ENCODE measurements at places on chromosomes 11 and 22. TPM values are rescaled to one million over a fixed set of nuclear protein-coding genes. Genes with fewer than 3 reads are reported as not detected.
A peak's percentile ranks its signal among the peaks of the same experiment; 100 is the strongest.

- no peak overlapping the region for H3K4me3 ChIP-seq
- no peak for DNase-seq
- H3K36me3 ChIP-seq = no peaks in the 10 kb centered on the region
- H3K27me3 ChIP-seq = no peaks in the 10 kb centered on the region
- no peak overlapping the region for H3K27ac ChIP-seq
Observed at GRCh38 chr11:121671283-121672168, 218.8 kb upstream of the SORL1-AS1 start.

GRCh38 chr22:39589875-39590274 lies 19.3 kb downstream of the CACNA1I start:
- H3K27me3 ChIP-seq = peaks cover 14% of the 10 kb centered on the region
- H3K36me3 ChIP-seq = no peaks in the 10 kb centered on the region
- no peak for DNase-seq
- H3K4me1 ChIP-seq = no peaks in the 10 kb centered on the region
- H3K4me3 ChIP-seq = no peak overlapping the region
- H3K27ac ChIP-seq = no peak overlapping the region

DNA sequence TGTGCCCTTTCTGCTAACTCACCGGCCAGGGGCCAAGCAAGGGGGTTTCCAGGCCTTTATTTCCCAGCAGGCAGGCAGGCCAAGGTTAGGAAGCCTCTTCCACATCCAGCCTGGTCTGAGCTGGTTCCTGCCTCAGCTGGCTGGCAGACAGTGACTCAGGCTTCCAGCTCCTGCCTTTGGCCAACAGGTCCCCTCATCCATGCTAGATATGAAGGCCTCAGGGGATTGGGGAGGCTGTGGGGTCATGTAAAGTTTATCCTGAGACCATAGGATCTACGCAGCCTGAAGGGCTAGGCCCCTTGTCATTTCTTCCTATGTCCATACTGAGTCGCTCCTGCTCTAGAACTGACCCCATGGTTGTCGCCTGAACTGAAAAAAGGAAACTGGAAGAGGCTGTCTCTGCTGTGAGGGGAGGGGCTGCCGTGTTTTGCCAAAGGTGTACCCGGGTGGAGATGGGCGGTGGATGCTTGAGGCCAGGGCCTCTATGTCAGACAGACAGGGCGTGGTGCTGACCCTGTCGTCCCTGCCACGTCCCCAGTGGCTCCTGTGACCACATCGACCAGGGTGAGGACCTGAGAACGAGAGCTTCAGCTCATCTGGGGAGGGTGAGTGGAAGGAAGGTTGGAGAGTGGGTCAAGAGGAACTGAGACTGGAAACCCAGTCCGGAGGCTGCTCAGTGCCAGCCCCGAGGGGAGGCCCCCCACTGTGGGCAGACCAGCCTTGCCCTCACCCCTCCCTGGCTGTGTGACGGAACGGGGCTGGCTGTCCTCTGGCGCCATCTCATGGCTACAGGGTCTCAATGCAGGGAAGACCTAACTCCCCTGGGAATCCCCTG lies 17.0 kb downstream of the P2RY6 start:
- no peaks in the 10 kb centered on the region for H3K36me3 ChIP-seq
- DNase-seq = peak; percentile 68
- H3K27me3 ChIP-seq = peaks cover 4% of the 10 kb centered on the region
- peaks cover 29% of the 10 kb centered on the region for H3K4me1 ChIP-seq
- no peak overlapping the region for H3K27ac ChIP-seq
- H3K4me3 ChIP-seq = no peak overlapping the region

GGT5 gene
- total RNA-seq = 0.40 TPM

- peaks cover 42% of the 10 kb centered on the region for H3K4me1 ChIP-seq
- peak; percentile 83 for DNase-seq
- H3K36me3 ChIP-seq = peaks cover 3% of the 10 kb centered on the region
Observed at GRCh38 chr11:123083623-123084029, 21.7 kb upstream of the HSPA8 start.

- H3K36me3 ChIP-seq = no peaks in the 10 kb centered on the region
- H3K4me1 ChIP-seq = no peaks in the 10 kb centered on the region
- no peak overlapping the region for H3K4me3 ChIP-seq
- H3K27me3 ChIP-seq = no peaks in the 10 kb centered on the region
Observed at GRCh38 chr11:127564810-127565209, 564.2 kb upstream of the KIRREL3 start.

GRCh38 chr22:38415561-38416321 lies 39.3 kb downstream of the KCNJ4 start:
- H3K4me3 ChIP-seq = no peak overlapping the region
- no peaks in the 10 kb centered on the region for H3K27me3 ChIP-seq
- no peak overlapping the region for H3K27ac ChIP-seq

DNA sequence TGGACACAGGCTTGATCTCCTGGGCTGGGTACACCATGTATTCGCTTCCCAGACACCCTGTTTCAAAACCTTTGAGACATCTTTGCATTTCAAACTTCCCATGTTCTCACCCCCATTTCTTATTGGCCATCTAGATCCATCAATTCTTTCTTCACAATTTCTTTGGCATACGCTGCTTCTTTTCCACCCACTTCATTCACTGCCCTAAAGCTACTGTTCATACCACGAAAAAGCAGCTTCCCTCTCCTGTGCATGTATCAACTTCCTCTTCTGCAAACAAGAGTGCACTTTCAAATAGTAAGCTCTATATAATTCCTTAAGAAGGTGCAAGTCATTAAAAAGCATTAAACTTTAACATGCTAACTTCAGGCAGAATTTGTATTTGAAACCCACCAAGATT lies 21.4 kb downstream of the UVRAG start:
- H3K36me3 ChIP-seq = peaks cover 5% of the 10 kb centered on the region
- H3K4me1 ChIP-seq = peaks cover 4% of the 10 kb centered on the region
- no peak for DNase-seq
- H3K4me3 ChIP-seq = no peak overlapping the region
- no peak overlapping the region for H3K27ac ChIP-seq

GRCh38 chr11:46414466-46414796 lies 22.9 kb upstream of the CHRM4 start:
- peaks cover 9% of the 10 kb centered on the region for H3K36me3 ChIP-seq
- no peak overlapping the region for H3K4me3 ChIP-seq
- H3K27me3 ChIP-seq = no peaks in the 10 kb centered on the region
- DNase-seq = no peak
- H3K4me1 ChIP-seq = peaks cover 3% of the 10 kb centered on the region

SLC35E4 gene
- 5.0 TPM for total RNA-seq

GRCh38 chr22:32469799-32470212 lies 4.8 kb upstream of the FBXO7 start:
- H3K27me3 ChIP-seq = peaks cover 12% of the 10 kb centered on the region
- no peak for DNase-seq

PIH1D2 gene
- total RNA-seq = not detected

- H3K4me3 ChIP-seq = no peak overlapping the region
- H3K27ac ChIP-seq = no peak overlapping the region
- H3K27me3 ChIP-seq = no peaks in the 10 kb centered on the region
- H3K36me3 ChIP-seq = peaks cover 3% of the 10 kb centered on the region
- DNase-seq = no peak
- H3K4me1 ChIP-seq = peaks cover 15% of the 10 kb centered on the region
Observed at GRCh38 chr22:20025401-20026203, 4.7 kb downstream of the TANGO2 start.

DNA sequence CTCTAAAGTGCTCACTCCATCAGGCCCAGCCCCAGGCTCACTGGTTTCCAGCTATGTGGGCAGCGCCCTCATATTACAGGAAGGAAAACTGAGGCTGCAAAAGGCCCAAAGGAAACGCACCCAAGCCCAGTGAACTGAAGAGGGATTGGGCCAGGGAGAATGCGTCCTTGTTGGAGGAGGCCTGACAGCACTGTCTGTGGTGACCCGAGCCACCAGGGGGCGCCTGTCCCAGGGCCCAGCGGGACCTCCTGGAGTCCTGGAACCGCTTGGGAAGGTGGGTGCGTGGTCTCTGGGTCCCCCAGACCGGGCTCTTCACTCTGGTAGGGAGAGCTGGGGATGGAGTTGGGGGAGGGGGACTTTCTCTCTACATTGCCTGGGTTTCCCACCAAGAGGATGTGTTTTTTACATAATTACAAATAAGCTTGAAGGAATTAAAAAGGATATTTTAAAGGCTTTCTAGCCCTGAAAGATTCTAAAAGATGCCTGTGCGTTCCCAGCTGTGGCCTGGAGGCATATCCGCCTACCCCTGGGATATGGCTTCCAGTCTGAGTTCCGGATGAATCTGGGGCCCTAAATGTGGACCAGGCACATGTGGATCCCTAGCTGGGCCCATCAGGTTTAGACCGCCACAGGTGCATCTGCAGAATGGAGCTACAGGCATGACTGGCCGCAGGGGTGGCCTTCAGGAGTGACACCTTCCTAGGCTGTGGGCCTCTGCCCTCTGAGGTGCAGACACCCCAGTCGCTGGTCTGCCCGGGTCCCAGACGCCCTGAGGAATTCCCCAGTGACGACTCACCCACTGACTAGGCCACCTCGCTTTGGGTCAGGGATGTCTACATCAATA lies 4.2 kb downstream of the SPI1 start:
- no peaks in the 10 kb centered on the region for H3K4me1 ChIP-seq
- H3K36me3 ChIP-seq = no peaks in the 10 kb centered on the region
- no peak overlapping the region for H3K27ac ChIP-seq
- H3K27me3 ChIP-seq = no peaks in the 10 kb centered on the region

KCNQ1 gene
- 4.3 TPM for total RNA-seq

- peak overlapping the region; percentile 43 for H3K4me3 ChIP-seq
- DNase-seq = no peak
- H3K27me3 ChIP-seq = peaks cover 64% of the 10 kb centered on the region
- peaks cover 25% of the 10 kb centered on the region for H3K4me1 ChIP-seq
- no peak overlapping the region for H3K27ac ChIP-seq
Observed at GRCh38 chr22:37419370-37419968, 7.8 kb downstream of the ELFN2 start.

GRCh38 chr11:69037074-69037473 lies 11.7 kb upstream of the TPCN2 start:
- DNase-seq = no peak
- H3K27ac ChIP-seq = no peak overlapping the region
- no peaks in the 10 kb centered on the region for H3K36me3 ChIP-seq
- H3K4me3 ChIP-seq = no peak overlapping the region
- H3K27me3 ChIP-seq = no peaks in the 10 kb centered on the region

- H3K4me1 ChIP-seq = peaks cover 7% of the 10 kb centered on the region
- no peaks in the 10 kb centered on the region for H3K36me3 ChIP-seq
- H3K27ac ChIP-seq = no peak overlapping the region
- DNase-seq = no peak
- H3K27me3 ChIP-seq = no peaks in the 10 kb centered on the region
- no peak overlapping the region for H3K4me3 ChIP-seq
Observed at GRCh38 chr22:30365891-30366290, 9.1 kb downstream of the CCDC157 start.

GRCh38 chr22:30209642-30210041 lies 36.9 kb downstream of the LIF start:
- no peak overlapping the region for H3K27ac ChIP-seq
- peaks cover 42% of the 10 kb centered on the region for H3K4me1 ChIP-seq
- H3K36me3 ChIP-seq = no peaks in the 10 kb centered on the region
- no peak for DNase-seq
- no peaks in the 10 kb centered on the region for H3K27me3 ChIP-seq
- H3K4me3 ChIP-seq = no peak overlapping the region

GRCh38 chr11:117980280-117980679 lies 5.9 kb upstream of the IL10RA start:
- peaks cover 53% of the 10 kb centered on the region for H3K36me3 ChIP-seq
- DNase-seq = no peak
- H3K4me1 ChIP-seq = peaks cover 83% of the 10 kb centered on the region
- no peak overlapping the region for H3K4me3 ChIP-seq
- H3K27me3 ChIP-seq = no peaks in the 10 kb centered on the region

DNA sequence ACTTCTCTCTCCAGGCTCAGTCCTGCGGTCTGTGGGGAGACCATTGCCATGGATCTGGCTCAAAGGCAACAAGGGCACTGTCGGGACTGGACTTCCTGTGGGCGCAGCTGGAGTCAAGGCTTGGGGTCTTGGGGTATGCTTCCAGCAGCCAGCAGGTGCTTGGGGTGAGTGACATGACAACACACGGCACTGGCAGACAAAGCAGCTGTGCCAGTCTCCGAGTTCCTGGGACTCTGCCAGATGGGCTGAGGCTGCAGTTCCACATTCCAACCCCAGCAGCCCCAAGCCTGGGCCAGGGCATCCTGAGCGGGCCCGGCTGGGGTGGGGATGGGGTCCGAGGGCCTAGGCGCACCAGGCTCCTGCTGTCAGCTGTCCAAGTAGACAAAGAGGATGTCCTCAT lies 12.3 kb downstream of the GUCD1 start:
- H3K4me1 ChIP-seq = no peaks in the 10 kb centered on the region
- H3K27ac ChIP-seq = no peak overlapping the region
- no peak for DNase-seq
- no peaks in the 10 kb centered on the region for H3K27me3 ChIP-seq
- no peak overlapping the region for H3K4me3 ChIP-seq

GRCh38 chr11:30683176-30683575 lies 97.0 kb upstream of the MPPED2 start:
- no peaks in the 10 kb centered on the region for H3K27me3 ChIP-seq
- no peak overlapping the region for H3K27ac ChIP-seq
- no peaks in the 10 kb centered on the region for H3K4me1 ChIP-seq
- no peak overlapping the region for H3K4me3 ChIP-seq

DNA sequence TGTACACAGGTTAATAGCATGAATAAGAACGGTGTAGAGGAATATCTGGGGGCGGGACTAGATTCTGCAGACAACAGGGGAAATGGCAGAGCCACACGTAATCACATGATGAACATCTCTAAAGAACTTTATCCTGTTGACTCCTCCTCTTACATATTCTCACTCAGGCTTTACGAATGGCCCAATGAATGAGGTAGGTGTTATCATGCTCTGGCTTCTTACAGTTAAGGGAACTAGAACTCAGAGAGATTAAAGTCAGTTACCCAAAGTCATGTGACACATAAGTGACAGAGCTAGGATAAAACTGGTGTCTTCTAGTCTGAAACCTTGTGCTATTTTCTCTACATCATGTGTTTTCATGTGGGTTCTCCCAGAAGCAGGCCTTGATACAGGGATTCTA lies 49.0 kb upstream of the BMAL1 start:
- no peak overlapping the region for H3K4me3 ChIP-seq
- H3K27ac ChIP-seq = no peak overlapping the region
- no peak for DNase-seq
- peaks cover 5% of the 10 kb centered on the region for H3K4me1 ChIP-seq
- peaks cover 13% of the 10 kb centered on the region for H3K27me3 ChIP-seq

DNA sequence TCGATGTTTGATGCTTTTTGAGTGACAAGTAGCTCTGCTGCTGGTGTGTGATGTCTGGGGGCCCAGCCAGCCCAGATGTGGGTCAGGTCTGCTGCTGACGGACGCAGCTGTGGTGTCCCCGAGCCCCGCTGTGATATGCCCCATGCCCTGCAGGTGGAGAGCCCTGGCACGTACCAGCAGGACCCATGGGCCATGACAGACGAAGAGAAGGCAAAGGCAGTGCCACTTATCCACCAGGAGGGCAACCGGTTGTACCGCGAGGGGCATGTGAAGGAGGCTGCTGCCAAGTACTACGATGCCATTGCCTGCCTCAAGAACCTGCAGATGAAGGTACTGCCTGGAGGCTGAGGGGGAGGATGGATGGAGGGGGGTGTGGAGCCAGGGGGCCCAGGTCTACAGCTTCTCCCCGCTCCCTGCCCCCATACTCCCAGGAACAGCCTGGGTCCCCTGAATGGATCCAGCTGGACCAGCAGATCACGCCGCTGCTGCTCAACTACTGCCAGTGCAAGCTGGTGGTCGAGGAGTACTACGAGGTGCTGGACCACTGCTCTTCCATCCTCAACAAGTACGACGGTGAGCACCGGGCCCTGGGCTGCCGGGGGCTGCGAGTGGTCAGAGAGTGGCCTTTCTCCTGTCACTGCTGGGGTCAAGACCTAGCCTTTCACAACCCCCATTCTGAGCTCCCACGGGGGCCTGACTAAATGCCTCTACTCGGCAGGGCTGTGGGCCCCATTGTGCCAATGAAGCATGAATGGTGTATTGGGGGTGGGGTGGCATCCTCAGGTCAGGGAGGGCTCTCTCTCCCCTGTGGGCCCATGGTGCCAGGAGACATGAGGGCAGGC lies 7.3 kb downstream of the AIP start:
- H3K36me3 ChIP-seq = peaks cover 33% of the 10 kb centered on the region
- no peak overlapping the region for H3K4me3 ChIP-seq
- H3K27me3 ChIP-seq = no peaks in the 10 kb centered on the region
- H3K27ac ChIP-seq = peak overlapping the region; percentile 73

JAML gene
- 139 TPM for total RNA-seq

All from activated CD8-positive, alpha-beta memory T cell treated with anti-CD3 and anti-CD28 coated beads, Interleukin-2, amount 10 ng/mL, durations not matched to agents 7 days and 5 days (primary cell).